ENCODE measurements at places on chromosomes 2 and 18. TPM values are rescaled to one million over a fixed set of nuclear protein-coding genes. Genes with fewer than 3 reads are reported as not detected.

The MARCHF4 gene
- not detected for total RNA-seq

The SULT1C2 gene
- not detected for total RNA-seq

- H3K27me3 ChIP-seq, result no peaks in the 10 kb centered on the region
- no peaks in the 10 kb centered on the region for H3K36me3 ChIP-seq
- no peak for DNase-seq
- H3K4me1 ChIP-seq, result peaks cover 4% of the 10 kb centered on the region
Observed at GRCh38 chr18:62037012-62037742, 144.4 kb upstream of the RNF152 start.

GRCh38 chr2:162885281-162886070, 46.9 kb upstream of the KCNH7 start:
- no peaks in the 10 kb centered on the region for H3K27me3 ChIP-seq
- no peaks in the 10 kb centered on the region for H3K4me1 ChIP-seq
- DNase-seq, result no peak
- no peaks in the 10 kb centered on the region for H3K36me3 ChIP-seq
- no peak overlapping the region for H3K27ac ChIP-seq
- no peak overlapping the region for H3K4me3 ChIP-seq

All from activated naive CD8-positive, alpha-beta T cell treated with anti-CD3 and anti-CD28 coated beads for 36 hours (primary cell).